AG20443 (cell line): ENCODE measurements at places on chromosomes 6 and 20.

DNA sequence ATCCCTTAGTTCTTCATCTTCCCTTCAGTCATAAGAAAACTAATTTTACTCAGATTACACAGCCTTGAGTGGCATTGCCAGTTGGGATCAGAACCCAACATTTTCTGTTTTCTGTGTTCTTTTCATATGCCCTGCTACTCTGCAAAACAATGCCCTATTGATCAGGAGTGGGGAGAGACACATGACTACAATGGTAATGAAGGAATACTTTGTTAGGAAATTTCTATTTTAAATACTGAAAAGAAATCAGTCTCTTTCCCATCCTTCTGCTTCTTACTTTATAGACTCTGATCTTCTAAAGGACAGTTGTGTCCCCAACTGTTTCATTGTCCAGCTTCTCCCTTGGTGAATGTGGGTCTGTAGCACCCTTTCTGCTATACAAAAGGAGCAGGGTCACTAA, 5.5 kb upstream of the PKIB start:
- no peak for DNase-seq

- DNase-seq: no peak
Measured at GRCh38 chr6:125203395-125203794, 49.8 kb downstream of the TPD52L1 start.

GRCh38 chr20:52843425-52843824, 128.7 kb upstream of the TSHZ2 start:
- no peak for DNase-seq

- no peak for DNase-seq
Measured at GRCh38 chr6:72646604-72647485, 25.0 kb downstream of the KCNQ5 start.

- peak; percentile 56 for DNase-seq
Measured at GRCh38 chr20:31593221-31594001, 11.7 kb upstream of the ID1 start.

- DNase-seq: peak; percentile 25
Measured at GRCh38 chr20:33846291-33846935, 35.3 kb downstream of the CHMP4B start.

GRCh38 chr20:57475388-57476083, 49.4 kb downstream of the CTCFL start:
- DNase-seq: no peak

DNA sequence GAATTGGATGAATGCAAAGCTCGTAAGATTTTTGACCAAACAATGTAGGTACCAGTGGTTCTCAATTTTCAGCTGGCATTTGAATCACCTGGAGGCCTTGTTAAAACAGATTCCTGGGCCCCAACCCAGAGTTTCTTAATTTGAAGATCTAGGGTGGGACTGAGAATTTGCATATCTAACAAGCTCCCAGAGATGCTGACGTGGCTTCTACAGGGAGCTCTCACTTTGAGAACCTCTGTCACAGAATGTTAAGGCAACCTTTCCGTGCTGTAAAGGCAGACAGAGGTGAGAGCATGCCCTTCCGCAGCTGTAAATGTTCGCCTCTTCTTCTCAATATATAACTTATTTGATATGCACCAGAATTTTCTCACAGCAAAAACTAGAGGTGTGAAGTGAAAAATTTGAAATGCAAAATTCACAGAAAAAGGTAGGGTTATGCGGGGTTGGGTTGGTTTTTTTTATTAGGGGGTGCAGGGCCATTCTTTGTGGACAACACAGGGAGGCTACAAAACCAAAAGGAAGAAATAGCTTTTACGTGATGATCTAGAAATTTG, 69.4 kb downstream of the BMP2 start:
- no peak for DNase-seq

DNA sequence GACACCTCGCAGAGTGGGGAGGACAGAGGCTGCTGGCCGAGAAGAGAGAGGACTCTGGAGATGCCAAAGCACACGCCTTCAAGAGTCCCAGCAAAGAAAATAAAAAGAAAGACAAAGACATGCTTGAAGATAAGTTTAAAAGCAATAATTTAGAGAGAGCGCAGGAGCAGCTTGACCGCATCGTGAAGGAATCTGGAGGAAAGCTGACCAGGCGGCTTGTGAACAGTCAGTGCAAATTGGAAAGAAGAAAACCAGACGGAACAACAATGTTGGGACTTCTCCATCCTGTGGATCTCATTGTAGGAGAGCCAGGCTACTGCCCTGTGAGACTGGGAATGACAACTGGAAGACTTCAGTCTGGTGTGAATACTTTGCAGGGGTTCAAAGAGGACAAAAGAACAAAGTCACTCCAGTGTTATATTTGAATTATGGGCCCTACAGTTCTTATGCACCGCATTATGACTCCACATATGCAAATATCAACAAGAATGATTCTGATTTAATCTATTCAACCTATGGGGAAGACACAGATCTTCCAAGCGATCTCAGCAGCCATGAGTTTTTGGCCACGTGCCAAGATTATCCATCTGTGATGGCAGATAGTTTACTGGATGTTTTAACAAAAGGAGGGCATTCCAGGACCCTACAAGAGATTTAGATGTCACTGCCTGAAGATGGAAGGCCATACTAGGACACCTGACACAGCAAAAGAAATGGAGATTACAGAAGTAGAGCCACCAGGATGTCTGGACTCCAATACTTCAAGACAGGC, 52.2 kb downstream of the REV3L start:
- DNase-seq: no peak

- no peak for DNase-seq
Measured at GRCh38 chr6:15036690-15037245, 209.1 kb upstream of the JARID2 start.

- no peak for DNase-seq
Measured at GRCh38 chr20:6157345-6157744, 34.5 kb upstream of the FERMT1 start.

DNA sequence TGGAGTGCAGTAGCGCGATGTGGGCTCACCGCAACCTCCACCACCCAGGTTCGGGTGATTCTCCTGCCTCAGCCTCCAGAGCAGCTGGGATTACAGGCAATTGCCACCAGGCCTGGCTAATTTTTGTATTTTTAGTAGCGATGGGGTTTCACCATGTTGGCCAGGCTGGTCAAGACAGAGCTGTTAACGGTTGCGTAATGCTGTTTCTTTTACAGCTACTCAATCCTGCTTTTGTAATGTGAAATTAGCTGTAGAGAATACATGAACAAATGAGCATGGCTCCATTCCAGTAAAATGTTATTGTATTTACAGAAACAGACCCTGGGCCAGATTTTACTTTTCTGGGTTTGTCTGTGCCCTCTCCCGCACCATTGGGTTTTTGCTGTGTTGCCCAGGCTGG, 1.9 kb downstream of the PNLDC1 start:
- DNase-seq: no peak

- DNase-seq: no peak
Measured at GRCh38 chr6:87541041-87541440, 48.7 kb downstream of the RARS2 start.

- DNase-seq: no peak
Measured at GRCh38 chr20:63536997-63537524, at the start of gene PTK6. Gene PTK6 (minus strand): TSS chr20:63537376. CDS start chr20:63537314, 62 bp downstream.

DNA sequence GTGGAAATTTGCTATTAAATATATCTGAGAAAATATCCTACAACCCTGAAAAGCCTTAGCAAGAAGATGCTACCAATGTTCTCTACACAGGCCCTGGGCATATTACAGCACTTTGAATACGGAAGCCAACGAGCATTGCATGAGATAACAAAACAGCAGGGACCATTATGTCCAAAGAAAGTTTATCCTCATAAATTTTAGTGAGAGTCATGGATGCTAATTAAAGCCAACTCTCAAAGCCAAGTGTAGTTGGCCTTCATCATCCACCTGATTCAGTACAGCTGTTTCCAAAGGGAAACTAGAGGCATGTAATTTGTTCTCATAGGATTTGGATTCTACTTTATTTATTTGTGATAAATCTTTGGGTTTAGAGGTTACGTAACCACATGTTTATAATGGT, 564.8 kb downstream of the RFPL4B start:
- peak; percentile 31 for DNase-seq

DNA sequence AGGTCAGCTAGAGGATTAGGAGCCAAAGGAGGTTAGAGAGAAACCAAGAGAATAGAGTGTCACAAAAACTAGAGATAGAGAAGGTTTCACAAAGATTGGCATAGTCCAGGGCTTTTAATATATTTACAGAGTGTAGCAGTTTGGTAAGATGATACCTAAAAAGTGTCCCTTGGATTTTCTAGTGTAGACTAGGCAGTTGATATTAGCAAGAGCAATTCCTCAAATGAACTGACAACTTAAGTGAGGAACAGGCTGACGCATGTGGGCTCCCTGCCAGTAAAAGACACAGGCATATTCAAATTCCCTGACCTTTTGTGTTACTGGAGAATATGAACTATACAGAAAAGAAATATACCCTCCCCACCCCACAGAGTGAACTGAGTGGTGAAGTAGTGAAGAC, 40.1 kb downstream of the VTA1 start:
- DNase-seq: peak; percentile 8

DNA sequence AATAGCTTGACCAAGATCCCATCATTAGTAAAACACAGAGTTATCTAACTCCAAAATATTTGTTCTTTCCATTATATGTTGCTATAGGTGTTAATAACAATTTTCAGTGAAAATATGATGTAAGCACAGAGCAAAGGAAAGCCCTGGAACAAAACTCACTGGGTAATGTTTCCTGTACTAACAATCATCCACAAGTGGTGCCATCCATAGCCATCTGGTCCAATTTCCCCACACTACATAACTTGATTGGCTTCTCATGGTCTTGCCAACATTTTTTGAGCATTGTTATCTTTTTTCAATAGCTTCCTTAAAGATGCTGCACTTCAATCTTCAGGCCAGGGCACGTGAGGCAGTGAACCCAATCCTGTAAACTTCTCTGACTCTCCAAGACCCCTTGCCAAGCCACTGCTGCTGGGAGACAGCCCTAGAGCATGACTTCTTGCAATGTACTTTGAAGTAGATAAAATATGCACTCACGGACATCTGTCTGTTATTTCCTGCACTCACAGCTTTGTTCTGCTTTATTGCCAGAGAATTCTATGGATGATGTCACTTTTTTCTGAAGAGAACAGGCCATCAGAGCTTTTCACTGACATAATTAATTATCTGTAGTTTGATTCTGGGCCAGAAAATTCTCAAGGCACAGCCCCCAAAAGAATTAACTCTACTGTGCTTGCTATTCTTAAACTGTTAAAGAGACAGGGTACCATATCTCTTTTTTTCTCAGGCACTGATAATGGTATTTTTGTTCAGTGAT, 97.5 kb upstream of the TMEM30A start:
- DNase-seq: no peak

DNA sequence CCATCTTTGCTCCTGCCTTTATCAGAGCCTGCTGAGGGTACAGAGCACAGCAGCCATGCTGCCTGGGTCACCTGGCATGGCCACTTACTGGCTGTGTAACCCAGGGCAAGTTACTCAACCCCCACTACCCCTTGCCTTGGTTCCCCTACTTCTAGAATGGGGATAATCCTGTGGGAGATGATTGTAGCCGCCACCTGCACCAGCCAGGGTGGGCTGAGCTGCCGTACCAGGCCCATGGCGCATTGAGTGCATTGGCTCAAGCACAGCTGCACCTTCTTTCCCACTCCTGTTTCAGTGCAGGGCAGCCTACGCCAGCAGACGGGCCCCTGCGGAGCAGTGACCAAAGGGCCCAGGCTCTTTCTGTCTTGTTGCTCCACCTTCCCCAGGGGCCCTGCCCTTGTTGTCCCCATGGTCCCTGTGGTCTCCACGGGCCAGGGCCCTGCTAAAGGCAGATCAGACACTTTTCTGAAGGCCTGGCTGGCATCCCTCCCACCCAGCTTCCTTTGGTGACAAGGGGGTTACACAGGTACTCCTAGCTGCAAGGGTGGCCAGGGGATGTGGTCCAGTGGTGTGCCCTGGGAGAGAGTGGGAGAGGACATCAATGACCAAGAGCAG, 159.4 kb upstream of the MLN start:
- DNase-seq: no peak

- no peak for DNase-seq
Measured at GRCh38 chr6:40681622-40682021, 94.5 kb upstream of the LRFN2 start.

DNA sequence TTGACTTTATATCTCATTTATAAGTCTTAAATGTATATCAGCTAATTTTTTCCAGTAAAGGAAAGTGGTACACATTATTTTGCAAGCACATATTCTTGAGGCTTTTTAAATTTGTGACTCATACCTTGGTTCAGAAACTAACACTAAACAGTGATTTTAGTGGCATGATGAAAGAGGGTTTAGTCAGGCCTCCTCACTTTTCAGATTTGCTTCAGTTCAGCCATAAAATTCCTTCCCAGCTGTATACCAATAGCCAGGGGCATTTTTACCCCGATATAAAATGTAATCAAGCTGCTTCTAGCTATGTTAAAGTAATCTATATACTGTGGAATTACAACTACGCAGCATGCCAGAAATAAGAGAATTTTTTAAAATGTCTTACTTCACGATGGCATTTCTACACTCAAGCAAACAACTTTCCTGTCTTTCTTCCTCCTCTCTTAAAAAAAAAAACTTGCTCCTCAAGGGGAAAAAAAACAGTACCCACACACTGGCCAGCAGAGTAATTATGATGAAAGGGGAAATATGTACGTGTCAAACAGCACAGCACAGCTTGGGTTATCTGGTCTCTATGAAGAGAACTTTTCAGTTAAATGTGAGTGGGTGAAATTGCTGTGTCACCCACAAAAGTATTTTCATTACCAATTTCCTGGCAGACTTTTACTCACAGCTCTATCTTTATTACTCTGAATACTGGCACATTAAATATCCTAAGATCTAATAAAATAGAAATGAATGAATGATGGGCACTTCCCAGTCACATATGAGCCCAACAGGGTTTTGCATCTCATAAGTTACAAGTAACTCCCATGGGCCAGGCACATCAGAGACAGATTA, 244.8 kb upstream of the TENT5A start:
- DNase-seq: peak; percentile 48

DNA sequence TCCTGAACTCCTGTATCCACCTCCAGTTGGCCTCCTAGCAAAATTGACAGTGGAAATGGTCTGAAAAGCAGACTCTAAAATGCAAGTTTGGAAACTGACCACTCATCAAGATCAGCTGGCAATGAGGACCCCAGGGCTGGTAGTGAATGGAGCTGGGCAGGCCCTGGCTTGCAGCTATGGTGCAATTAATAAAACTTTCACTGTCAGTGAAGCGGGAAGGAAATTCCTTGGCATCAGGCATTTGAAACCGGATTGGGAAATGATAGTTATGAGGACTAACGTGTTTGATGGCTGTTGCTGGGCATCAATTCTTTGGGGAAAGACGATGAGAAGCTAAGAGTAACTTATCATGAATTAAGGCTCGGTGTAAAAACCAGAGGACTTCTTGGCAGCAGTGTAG, 19.1 kb downstream of the SIRPB1 start:
- no peak for DNase-seq

- peak; percentile 16 for DNase-seq
Measured at GRCh38 chr20:1330075-1330830, 1.3 kb upstream of the SDCBP2 start.

GRCh38 chr20:32447136-32448027, 89.3 kb downstream of the ASXL1 start:
- no peak for DNase-seq
